ENCODE measurements at places on chromosomes 11 and 22.

DNA sequence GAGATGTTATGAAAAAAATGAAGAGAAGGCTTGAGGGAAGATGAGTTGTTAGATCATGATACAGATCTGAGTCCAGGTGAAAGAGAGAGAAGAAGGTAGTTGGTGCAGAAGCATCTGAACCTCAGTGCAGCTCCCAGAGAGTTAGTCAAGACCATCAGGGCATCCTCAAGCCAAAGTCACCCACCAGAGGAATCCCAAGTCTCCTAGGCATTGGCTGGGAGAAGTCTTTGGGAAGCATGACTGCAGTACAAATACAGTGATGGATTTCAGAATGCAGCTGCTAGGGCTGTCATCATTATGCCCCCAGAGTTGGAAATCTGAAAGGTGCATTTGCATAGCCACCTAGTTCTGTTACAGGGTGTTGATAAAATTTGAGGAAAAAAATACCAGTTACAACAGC, 59.7 kb upstream of the GALNT18 start:
- DNase-seq = no peak

DNA sequence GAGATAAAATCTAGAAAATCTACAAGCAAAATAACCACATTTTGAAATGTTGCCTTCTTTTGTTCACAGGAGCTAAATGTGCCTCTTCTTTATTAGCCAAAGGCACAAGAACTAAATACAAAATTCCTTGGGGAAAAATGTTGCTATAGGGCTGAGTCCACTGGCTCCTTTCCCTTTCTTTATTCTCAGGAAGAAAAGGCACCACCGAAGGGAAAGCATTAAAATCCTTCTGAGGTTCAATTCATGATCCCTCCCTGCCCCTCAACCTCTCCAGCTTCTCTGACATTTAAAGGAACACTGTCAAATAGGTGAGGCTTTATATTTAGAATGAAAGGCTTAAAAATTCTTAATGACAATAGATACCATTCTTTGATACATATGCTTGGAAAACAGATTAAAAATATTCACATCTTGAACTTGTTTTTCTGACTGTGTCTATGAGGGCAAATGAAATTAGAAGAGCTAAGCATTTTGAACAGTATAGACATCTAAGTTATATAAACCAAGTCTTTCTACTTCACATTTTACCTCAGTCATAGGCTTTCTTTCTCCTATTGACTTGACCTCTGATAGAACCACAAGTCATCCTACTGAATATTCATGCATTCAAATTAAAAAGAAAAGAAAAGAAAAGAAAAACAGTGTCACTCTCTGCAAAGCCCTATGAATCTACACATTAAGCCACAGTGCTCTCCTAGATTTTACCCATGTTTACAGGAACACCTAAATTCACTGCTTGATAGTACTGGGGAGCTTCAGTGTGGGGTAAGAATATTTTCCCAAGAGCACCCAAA, 148.2 kb downstream of the MAML2 start:
- no peak for DNase-seq

- no peak for DNase-seq
These were observed 162.7 kb downstream of the MAML2 start for GRCh38 chr11:96180341-96180740.

GRCh38 chr11:2912498-2912897, 16.7 kb downstream of the PHLDA2 start:
- no peak for DNase-seq

- no peak for DNase-seq
These were observed 14.9 kb downstream of the GAS2 start for GRCh38 chr11:22681281-22681812.

DNA sequence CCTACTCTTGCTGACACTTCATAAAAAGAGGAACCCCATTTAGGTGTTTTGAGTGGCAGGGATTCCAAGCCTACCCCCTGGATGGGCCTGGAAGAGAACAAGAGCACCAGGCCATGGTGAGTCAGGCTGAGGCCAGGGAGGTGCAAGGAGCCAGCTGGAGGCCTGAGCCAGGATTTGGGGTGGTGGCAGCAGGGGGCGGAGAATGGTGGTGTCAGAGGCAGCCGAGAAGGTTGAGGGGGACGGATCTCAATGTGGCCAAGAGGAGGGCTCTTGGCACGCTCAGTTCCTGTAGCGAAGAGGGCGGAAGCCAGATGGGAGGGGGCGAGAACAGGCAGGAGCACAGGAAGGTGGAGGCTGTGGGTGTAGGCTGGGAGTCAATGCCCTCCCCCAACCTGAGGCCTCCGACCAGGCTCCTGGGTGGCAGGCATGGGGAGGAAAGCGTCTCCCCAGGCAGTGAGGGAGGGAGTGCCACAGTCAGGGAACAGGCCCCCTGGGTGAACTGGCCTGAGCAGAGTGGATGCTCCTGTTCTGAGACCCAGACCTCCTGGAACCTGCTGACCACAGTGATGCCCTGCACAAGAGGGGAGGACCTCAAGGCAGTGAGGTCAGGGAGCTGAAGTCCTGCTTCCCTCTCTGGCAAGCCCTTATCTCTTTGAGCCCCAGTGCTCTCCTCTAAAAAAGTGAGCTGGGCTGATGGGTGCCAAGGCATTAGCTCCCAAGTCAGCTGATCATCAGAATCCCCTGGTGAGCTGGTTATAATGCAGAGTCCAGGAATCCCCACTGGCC, 13.9 kb downstream of the RTN4RL2 start:
- peak; percentile 61 for DNase-seq

DNA sequence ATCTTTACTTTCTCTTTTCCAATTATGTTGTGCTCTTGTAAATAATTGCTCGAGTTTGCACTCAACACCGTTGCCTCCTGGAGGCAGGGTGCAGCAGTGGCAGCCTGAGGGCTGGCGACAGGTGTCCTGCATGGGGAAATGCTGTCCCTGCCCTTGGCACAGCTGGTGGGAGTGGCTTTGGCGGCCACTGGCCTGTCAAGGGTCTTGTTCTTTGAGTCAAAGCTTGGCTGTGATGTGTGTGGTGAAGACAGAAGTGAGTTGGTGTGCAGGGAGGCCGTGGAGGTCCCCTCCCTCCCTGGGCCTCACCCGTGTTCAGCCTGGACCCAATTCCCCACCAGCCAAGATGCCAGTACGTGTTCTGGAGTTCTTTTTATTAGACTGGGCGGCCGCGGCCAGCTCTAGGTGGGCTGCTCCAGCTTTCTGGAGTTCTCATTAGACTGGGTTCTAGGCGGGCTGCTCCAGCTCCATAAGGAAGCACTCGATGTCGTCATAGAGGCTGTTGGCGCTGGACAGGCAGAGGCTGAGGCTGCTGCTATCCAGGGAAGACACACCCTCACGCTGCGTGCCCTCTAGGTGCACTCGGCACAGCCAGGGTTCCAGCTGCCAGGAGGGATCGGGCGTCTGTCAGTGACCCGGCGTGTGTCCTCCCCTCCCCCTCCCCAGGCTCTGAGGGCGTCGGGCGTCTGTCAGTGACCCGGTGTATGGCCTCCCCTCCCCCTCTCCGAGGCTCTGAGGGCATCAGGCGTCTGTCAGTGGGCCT, 3.4 kb downstream of the IRF7 start:
- no peak for DNase-seq

DNA sequence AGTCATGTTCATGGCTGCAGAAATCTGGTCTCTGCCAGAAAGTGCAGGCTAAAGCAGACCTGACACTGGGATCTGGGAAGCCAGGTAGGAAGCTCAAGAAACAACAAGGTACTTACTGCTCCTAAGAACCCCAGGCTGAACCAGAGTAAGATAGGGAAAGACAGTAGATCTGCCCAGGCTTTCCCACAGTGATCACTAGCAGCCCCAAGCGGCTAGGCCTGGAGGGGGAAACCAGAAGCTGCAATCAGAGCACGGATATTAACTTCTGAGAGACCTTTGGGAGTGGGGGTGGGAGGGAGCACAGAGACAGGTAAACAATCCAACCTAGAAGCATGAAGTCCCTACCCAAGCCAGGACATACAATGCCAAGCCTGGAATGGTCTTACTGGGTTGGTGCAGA, 135.2 kb upstream of the C11orf58 start:
- DNase-seq = no peak

GRCh38 chr11:58774164-58774593, 42.4 kb upstream of the GLYAT start:
- no peak for DNase-seq

DNA sequence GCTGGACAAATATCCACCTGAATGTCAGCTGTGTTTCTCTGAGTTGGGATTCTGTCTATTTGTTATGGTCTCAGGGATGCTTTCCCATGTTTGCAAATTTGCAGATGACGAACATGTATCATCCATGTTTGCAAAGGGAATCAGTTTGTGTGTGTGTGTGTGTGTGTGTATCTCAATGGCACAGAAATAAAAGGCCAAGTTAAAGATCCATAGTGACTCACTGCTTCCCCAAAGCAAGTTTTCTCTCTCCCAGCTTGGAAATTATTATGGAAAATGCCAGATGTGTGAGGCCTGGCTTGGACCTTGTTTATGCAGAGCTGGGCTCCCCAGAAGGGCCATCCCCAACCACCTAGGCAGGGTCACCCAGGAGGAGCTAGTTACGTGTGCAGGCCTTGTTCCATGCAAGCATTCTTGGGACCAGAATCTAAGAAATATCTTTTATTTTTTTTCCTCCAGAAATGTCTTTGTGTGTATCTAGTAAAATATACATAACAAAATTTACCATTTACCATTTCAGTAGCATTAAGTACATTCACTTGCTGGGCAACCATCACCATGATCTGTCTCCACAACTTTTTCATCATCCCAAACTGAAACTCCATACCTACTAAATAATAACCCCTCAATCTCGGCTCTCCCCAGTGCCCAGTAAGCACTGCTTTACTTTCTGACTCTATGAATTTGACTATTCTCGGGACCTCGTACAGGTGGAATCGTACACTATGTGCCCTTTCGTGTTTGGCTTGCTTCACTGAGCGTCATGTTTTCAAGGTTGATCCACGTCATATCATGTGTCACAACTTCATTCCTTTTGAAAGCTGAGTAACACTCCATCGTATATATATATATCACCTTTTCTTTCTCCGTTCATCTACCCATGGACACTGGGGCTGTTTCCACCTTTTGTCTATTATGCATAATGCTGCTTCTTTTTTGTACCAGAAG, 56.6 kb upstream of the WNT7B start:
- DNase-seq = no peak

DNA sequence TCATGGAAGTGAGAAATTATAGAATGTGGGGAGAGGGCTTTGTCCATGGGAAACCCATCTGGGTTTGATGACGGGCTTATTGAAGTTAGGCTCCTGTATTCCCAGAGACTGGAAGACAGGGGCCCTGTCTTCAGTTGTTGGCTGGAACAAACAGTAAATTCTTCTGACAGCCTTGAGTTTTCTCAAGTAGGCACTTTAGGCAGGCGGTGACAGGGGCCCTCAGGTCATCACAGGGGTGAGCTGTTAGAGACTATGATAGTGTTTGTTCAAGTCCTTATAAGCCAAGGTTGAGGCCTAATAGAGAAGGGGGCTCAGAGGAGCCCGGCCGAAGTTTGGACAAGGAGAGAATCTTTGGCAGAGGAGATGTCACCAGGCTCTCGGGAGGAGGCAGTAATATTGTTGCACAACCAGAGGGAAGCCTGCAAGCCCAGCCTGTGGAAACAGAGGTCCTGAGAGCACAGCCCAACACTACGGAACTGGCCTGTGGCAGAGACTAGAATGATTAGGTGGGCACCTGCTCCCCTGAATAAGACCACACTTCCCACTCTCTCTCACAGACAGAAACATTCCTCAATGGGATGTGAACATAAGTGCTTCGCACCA, 20.2 kb upstream of the IL17RA start:
- DNase-seq = no peak

GRCh38 chr11:32358729-32359128, 76.6 kb downstream of the WT1 start:
- DNase-seq = no peak

DNA sequence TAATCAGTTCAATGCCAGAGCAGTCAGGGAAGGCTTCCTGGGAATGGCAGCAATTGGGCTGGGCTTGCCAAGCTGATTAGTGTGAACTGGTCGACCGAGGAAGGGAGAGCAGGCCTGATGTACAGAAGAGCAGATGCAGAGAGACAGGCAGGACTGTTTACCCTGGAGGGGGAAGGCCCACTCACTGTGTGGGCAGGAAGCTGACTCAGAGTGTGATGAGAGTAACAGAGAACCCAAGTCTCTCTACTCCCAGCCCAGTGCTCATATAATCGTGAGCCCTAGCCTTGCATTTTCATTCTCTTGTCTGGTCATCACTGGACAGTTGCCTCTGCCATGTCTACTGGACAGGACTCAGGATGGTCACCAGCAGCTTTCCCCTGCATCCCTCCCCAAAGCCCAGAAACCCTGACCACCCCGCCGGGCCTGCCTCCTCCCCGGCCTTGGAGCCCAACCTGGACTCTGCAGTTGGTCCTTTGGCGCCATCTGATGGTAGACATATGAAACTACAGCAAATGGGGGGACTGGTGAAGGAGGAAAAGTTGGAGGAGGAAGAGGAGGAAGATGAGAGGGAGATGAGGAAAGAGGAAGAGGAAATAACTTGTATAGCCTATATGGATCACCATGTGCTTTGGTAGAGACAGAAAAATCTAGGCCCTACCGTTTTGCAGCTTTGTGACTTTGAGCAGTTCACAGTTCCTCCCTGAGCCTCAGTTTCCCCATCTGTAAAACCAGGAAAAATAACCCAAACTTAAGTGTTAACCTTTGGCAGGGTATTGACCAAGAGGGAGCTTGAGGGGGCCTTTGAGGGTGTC, 43.4 kb upstream of the PRDM11 start:
- peak; percentile 81 for DNase-seq

- DNase-seq = no peak
These were observed 24.4 kb upstream of the CBX7 start for GRCh38 chr22:39176714-39177455.

DNA sequence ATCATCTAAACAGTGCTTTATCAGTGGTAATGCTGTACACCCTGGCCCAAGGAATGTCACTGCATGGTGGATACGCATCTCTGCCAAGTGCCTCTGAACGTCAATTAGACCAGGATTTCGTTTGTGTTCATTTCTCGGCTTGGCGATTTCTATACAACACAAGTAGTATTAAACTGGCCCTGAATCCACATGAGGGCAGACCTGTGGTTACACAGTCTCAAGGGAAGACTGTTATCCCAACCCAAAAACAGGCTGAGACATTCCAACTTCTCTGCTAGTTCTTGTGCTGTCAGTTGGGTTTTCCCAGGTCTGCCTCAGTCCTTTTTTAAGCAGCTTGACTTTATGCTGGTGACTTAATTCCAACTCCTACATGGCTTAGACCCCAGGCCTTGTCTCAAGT, 58.1 kb downstream of the HIRA start:
- DNase-seq = no peak

DNA sequence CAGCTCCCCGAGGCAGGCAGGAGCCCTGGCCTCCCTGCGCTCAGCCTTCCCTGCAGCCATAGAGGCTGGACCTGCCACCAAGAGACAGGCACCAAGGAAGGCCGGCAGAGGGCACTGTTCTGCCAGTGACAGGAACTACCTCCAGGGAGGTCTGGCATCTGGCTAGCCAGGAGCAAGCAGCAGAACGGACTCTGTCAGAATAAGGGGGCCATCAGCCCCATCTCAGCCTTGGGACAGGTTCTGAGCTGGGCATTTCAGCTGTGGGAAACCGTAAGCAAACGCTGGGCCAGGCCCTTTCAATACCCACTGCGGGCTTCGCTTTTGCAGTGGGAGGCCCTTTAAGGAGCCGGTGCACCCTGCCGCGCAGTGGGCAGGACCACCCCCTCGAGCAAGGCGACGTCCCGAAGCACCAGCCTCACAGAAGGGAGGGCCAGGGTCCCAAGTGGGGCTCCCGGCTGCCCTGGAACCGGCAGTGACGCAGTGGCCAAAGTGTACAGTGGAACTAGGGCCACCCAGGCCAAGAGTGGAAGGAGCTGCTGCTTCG, 18.2 kb downstream of the IFT27 start:
- peak; percentile 75 for DNase-seq

Measured in stimulated activated naive CD8-positive, alpha-beta T cell treated with anti-CD3 and anti-CD28 coated beads, Interleukin-15, amount 100 ng/mL, for 72 hours (primary cell).